ENCODE measurements at places on chromosomes 6 and 20.
A peak's percentile ranks its signal among the peaks of the same experiment; 100 is the strongest.

- DNase-seq = no peak
Observed at GRCh38 chr6:123794190-123794589, 9.5 kb upstream of the NKAIN2 start.

DNA sequence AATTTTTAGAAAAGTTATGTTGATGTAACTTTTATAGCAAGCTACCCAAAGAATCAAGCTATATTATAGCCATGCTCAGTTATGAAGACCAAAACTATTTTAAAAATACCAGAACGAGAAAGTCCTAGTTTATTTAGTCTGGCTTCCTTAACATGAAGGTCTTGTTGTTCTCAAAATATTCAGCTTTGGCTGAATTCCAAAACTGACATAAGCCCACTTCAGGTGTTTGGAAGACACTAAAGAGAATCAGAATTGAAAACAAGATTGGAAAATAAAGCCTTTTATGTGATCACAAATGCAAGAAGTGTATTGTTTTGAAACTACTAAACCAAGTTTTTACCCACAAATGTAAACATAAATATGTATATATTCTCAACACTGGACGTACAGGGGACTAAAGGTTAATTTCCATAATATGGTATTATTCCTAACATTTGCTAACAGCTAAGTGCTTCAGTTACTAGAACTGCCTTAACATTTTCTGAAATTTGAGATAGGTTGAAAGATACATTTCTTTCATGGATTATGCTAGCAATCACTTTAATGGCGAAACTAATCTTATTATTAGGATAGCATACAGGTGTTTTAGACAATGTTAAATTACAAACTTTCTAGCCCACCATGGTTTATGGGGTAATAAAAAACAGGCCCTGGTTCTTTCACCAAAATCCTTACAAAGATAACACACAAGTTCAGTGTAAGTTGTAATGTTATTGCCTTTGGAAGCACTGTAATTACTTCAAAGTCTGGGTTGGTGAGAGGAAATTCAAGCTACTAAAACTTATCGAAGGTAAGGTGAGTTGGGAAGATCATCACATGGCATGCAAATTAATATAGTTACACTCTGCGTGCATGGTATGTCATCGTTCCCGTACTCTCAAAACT, 1.6 kb downstream of the MAP3K5 start:
- no peak for DNase-seq

DNA sequence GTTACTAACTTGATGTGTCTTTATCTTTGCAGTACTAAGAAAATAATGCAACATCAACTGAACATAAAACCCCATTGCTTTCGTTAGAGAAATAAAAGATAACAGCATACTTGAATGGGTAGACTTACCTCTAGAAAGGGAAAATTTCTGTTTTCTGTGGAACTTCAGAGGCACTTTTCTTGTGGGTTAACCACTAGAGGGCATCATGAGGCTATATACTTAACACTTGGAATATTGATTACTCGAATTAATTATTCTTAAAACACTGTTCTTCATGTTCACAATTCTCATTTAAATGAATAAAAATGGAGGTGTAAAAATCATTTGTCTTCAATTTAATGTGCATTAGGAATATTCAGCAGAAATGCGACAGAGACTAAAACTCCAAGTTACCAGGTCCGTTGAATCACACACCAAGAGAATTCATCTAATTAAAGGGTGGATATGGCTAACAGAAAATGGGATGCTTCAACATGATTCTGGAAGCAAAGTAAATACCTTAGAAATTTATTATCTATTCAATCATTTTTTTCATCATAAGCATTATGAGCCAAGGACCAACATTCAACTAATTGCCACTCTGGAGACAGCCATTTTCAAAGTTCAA, 330.8 kb upstream of the PREP start:
- no peak for DNase-seq

GRCh38 chr20:61556111-61556510, 304.1 kb downstream of the CDH4 start:
- DNase-seq = peak; percentile 96

GRCh38 chr6:46395530-46395929, 95.7 kb downstream of the RCAN2 start:
- no peak for DNase-seq

GRCh38 chr20:41617059-41617901, 897 bp downstream of the CHD6 start:
- DNase-seq = peak; percentile 44

- DNase-seq = no peak
Observed at GRCh38 chr6:14834851-14835530, 410.9 kb upstream of the JARID2 start.

DNA sequence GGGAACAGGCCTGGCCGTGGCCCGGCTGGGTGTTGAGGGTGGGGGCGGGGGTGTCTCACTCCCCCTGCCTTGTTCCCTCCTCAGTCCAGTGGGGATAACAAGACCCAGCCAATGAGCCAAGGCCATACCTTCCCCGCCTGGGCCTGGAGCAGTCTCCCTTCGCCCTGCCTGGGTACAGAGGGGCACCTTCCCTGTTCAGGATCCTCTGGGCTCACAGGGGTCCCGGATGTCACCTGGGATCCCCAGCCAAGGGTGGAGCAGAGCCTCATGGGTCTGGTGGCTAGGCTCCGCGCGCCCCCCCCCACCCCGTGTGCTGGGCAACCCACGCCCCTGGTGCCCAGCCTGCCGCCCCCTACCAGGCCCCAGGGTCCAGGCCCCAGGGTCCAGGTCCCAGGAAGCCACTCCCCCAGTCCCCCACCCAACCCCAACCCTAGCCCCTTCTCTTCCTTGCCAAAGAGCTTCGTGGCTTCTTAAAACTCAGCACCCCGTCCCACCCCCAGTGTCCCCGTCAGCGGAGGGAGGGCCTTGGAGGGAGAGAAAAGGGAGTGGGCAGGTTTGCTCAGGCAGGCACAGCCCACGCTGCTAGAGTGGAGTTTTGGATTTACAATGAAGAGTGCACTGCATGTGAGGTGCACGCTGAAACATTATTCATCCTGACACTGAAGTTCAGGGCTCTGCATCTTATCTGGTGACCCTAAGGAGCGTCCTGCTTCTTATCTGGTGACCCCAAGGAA, 11.8 kb downstream of the HRH3 start:
- no peak for DNase-seq
